ENCODE measurements at places on chromosomes 2 and 18.

DNA sequence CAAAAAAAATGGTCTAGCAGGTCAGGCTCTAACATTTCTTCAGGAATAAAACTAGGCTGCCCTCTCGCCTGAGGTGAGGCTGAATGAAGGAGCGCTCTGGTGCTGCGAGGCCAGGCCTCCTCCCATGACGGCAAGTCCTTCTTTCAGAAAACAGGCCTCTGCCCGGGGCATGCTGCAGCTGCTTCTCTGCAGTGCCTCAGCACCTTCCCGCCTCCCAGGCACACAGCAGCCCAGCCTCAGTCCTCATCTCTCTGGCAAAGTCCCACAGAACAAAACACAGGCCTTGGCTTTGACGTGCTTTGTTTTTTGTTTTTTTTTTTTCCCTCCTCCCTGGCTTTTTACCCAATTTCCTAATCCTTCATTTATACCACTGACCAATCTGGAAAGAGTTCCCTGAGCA, 74.8 kb downstream of the BCL11A start:
- no peak for DNase-seq

- DNase-seq, result no peak
Measured at GRCh38 chr18:386994-387393, 113.5 kb downstream of the COLEC12 start.

- no peak for DNase-seq
Measured at GRCh38 chr2:219368690-219369191, 19.0 kb downstream of the DNPEP start.

GRCh38 chr2:203814661-203815540, 52.7 kb upstream of the CTLA4 start:
- DNase-seq, result peak; percentile 18

DNA sequence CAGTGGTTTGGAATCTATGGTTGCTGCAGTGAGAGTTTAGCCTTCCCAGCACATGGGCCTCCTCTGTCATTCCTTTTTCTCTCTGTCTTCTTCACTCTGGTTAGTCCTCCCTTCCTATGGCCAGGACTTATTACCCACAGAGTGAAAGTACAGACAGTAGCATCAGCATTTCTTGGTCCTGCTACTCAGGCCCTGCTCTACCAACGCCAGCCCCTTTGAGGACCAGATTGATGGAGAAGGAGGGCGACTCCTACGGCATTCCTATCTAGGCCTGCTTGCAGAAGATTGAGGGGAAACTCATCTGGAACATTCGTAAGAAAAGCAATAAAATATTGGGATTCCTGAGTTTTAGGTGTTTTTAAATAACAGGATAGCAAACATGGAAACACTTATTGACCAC, 43.5 kb downstream of the BMP10 start:
- no peak for DNase-seq

DNA sequence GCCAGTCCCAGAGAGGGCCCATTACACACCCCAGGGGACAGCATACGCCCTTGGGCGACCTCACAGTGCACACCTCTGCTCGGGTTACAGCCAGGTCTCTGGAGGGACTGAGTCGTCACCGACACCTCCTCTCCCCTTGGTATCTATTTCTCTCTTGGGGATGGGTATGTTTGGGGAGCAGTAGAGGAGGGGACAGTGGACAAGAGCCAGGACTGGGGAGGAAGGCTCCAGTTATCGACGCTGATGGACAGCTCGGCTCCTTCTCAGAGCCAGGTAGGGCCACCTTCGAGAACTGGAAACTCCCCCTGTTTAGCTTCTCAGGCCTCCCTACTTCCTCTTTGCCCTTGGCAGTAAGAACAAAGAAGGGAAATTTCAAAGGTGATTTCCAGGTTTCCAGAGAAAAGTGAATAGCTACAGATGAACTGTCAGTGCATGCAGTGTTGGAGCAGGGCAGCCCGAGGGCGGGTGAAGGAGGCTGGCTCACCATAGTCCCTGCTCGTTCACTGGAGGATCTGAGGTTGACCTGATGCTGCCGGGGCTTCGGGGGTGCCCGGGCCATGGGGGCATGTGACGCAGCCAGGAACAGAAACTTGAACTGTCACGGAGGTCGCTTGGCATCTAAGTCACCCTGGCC, 4.4 kb upstream of the SEMA4C start:
- no peak for DNase-seq

DNA sequence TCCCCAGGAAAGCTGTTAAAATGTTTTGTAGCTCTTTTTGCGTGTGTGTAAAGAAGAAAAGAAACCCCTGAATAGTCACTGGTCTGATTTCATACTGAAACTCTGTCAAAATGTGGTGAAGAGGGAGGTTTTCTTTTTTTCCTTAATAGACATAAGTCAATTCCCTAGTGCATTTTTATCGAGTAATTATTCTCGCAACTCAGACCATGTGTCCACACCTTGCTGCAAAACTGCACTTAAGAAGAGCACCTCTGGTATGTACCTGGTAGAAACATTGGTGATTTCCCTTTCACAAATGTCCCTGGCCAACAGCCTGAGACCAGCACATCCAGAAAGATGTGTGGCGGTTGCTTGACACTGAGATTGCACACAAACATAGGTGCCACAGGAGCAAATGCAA, 159.9 kb downstream of the ZNF521 start:
- DNase-seq, result no peak

DNA sequence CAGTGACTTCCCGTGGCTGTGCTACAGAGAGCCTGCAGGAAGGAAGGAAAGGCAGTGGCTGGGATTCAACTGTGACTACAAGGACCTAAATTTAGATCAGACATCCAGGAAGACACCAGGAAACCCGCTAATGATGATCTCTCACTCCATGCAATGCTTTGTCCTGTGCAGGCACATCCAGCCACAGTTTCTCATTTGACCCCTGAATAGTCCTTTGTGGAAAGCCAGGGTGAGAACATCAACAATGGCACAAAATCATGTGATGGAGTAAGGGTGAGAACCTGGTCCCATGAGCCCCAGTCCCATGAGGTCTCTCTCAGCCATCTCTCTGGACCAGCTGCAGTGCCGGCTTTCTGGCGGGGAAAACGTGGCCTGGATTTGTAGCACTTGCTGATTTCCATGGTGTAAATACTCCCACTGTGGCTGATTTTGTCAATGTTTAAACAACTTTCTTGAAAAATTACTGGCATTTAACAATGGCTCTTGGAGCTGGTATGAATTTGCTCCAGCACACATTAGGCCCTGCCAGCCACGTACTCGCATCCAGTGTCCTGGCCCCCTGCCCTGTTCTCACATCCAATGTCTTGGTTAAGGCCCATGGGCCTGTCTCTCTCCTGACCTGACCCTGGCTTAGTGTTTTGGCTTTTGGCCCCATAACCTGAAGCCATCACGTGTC, 159.0 kb upstream of the HAAO start:
- no peak for DNase-seq

GRCh38 chr2:70960833-70961647, 17.4 kb upstream of the ANKRD53 start:
- DNase-seq, result no peak

DNA sequence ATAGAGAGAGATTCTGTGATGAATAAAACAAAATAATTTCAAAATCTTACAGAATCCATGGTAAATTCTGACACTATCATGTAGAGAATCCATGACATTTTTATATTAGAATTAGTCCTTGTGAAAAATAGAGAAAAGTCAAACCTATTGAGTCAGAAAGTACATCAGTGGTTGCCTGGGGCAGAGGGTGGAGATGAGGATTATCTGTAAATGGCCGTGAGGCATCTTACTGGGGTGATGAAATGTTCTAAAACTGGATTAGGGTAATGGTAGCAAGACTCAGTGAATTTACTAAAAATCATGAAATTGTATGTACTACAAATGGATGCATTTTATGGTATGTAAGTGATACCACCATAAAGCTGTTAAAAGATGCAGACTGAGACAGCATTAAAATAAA, 323.1 kb downstream of the SLC8A1 start:
- no peak for DNase-seq

- no peak for DNase-seq
Measured at GRCh38 chr18:8701546-8702118, 3.7 kb upstream of the MTCL1 start.

DNA sequence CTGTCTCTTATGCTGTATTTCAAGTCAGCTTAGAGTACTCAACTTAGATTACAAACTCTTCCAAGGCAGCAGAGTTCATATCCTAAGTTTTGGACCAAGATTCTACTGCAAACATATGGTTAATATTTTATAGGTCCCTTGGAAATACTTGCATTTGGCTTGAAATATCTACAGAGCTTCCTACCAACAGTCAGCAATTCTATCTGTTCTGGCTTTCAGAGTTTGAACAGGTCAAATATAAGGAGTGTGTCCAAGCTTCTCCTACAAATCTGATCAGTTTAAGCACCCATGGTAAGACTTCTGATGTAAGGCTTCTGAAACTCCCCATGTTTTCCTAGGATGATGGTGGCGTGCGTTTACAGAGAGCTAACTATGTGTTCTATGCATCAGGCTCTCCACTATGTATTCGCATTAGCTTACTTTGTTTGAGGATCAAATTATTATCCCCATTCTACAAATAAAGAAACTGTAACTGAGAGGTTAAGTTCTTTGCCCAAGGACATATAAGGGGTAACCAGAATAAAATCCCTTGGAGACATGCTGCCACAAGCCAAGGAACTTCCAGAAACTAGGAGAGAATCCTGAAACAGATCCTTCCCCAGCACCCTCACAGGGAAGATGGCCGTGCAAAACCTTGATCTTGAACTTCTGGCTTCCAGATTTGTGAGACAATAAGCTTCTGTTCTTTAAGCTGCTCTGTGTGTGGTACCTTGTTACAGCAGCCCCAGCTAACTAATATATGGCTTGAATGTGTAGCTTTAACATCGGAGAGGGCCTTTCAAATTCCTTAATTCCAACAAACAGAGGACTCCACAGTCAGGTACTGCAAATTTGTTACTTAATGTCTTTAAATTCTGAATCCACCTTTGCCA, 55.1 kb downstream of the ATP8B1 start:
- DNase-seq, result no peak

DNA sequence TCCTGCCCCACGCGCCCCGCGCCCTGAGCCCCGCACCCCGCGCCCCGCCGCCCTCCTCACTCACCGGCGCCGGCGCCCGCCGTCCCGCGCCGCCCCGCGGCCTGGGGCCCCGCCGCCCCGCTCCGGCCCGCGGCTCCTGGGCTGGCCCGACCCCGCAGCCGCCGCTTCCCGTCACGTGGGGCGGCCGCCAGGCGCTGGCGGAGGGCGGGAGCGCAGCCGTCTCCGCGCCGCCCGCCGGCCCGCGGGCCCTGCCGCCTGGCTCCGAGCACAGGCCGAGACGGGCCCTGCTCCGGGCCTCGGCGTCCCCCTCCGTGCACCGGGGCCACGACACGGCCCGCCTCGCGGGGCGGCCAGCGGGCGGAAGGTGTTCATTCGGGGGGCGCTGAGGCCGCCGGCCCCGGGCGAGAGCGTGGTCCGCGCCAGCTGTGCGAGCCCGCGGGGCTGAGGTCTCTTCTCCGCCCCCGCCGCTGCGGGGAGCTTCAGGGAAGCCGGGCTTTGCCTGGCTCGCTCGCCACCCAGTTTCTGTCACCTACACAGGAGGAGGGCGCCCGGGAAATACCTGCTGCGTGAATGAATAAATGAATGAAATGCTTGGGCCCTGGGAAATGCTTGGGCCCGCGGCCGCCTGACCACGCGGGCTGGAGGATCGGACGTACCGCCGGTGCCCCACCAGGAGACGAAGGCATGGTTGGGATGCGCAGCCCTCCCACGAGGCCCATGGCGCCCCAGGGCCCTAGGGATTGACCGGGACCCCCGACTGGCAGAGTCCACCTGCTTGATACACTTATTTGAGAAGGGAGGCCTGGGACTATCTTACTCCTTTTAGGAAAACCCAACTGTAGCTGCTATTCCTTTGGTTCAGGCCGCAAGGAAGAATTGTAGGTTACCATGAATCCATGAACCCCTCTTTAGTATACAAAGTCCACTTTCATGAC, at the start of gene TGFBRAP1:
TSS of gene TGFBRAP1 (minus strand) at position 175 of the 935 bp plus-strand sequence. CDS start 21,434 bp downstream, outside the sequence.
- peak; percentile 38 for DNase-seq

GRCh38 chr2:147642765-147643164, 202.1 kb upstream of the ACVR2A start:
- no peak for DNase-seq

- no peak for DNase-seq
Measured at GRCh38 chr2:146323564-146323963, 1521.3 kb upstream of the ACVR2A start.

GRCh38 chr18:34626404-34627136, 83.5 kb upstream of the DTNA start:
- DNase-seq, result no peak

DNA sequence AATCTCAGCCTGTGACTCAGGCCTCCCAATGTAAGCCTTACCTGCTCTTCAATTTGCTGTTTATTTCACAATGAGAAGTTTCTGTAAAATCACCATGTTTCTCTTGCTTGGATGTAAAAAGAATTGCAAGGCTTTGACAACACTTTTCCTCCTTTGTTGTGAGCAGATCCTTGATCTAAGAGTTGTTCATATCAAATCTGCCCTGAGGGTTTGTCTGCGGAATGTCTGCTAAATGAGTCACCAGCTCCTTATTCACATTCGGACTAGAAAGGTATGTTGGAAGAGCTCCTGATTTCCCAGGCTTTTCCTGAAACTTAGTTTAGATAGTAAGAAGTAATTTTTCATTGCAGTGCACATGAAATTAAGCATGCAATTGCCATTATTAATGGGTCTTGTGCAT, 268.2 kb upstream of the TCF4 start:
- DNase-seq, result no peak

DNA sequence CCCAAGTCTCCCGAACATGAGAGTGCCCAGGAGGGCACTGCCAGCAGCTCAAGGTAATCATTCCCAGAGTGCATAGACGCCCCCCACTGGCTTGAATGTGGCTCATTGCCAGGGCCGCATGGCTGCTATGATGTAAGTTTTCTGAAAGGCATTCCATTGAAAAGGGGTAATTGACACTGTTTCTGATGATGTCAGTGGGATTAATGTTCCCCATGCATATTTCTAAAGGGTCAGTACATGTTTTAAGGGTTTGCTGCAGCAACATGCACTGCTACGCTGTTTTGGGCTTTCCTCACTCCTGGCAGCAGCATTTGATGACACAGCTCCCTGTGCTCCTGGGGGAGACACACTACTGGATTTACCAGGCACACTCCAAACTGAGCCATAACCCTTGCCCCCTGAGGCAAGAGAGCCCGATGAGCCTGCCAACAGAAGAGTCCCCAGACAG, 36.7 kb downstream of the KIAA2012 start:
- DNase-seq, result no peak

GRCh38 chr18:48455555-48456478, 46.6 kb upstream of the ZBTB7C start:
- no peak for DNase-seq

DNA sequence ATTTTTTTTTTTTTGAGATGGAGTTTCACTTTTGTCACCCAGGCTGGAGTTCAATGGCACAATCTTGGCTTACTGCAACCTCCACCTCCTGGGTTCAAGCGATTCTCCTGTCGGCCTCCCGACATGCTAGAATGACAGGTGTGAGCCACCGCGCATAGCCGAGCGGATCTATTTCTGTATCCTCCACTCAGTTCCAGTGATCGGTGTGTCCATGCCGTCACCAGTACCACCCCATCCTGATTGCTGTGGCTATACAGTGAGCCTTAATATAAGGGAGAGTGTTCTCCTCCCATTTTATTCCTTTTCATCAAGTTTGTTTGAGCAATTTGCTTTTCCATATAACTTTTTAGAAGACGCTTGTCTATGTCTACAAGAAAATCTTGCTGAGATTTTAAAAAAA, 35.2 kb downstream of the RFX8 start:
- no peak for DNase-seq

GRCh38 chr2:134550566-134551164, 168.1 kb downstream of the TMEM163 start:
- no peak for DNase-seq

- no peak for DNase-seq
Measured at GRCh38 chr2:118971245-118972122, 29.5 kb downstream of the MARCO start.

- DNase-seq, result no peak
Measured at GRCh38 chr2:95009412-95009811, 16.1 kb upstream of the MAL start.
